ENCODE measurements at places on chromosomes 3 and 15.

- DNase-seq: no peak
These were observed 93.2 kb downstream of the FILIP1L start for GRCh38 chr3:100020876-100021644.

GRCh38 chr3:159234306-159234705 is 432.5 kb downstream of the MFSD1 start:
- DNase-seq: no peak

- DNase-seq: no peak
These were observed 306.4 kb upstream of the STT3B start for GRCh38 chr3:31226346-31226745.

DNA sequence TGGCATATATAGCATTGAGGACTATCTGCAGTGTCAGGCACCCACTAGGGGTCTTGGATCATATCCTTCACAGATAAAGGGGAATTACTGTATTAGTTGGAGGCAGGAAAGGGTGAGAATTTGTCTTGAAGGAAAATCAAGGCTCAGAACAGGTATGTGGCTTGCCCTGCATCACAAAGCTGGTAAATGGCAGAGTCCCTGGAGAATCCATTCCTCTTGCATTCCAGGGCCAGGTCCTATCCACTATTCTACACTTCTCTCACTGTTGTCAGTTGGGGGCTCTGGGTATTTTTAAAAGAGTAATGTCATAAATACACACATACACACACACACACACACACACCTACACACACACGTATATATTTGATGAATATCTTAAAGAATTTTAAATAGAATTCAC is 19.8 kb upstream of the FGF12 start:
- no peak for DNase-seq

- DNase-seq: no peak
These were observed 363.6 kb upstream of the GOLIM4 start for GRCh38 chr3:168459226-168459784.

- DNase-seq: no peak
These were observed 4.0 kb downstream of the TRIM71 start for GRCh38 chr3:32821686-32822296.

- no peak for DNase-seq
These were observed 35.8 kb upstream of the ABHD2 start for GRCh38 chr15:89052474-89052873.

GRCh38 chr3:130956721-130957120 is 62.8 kb downstream of the ATP2C1 start:
- DNase-seq: no peak

DNA sequence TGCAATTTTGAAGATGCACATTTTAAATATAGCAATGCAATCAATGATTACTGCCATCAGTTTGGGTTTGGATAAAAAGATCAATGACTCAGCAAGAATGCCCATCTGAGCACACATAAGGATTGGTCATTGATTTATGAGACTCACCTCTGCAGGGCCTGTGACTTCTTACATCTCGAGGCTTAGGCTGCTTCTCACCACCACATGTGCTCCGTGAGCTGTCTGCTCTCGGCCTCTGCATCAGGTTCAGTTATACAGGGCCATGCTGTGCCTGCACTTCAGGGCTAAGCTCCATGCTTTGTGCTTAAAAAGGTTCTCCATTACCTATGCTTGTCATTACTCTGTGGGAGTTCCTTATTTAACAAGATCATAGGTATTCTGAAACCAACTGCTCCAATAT is 887.5 kb downstream of the DIPK2A start:
- DNase-seq: no peak

DNA sequence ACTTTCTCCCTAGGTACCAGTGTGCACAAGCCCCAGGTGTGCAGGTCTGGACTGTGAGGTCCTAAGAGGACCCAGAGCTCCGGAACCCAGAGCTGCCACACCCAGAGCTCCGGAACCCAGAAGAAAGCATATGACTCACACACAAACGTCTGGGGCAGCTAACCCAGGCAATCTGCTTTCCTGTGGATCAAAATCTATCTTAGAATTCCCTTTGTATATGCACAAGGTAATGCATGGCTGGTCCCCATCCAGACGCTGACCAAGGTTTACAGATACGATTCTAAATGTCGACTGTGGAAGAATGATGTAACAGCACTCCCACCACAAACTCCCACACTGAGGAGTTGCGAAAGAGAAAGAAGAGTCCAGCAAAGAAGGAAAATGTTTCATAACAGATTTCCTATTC is 15.7 kb downstream of the KCNMB2 start:
- DNase-seq: no peak

GRCh38 chr3:192888190-192888589 is 29.5 kb downstream of the MB21D2 start:
- DNase-seq: no peak
